ENCODE measurements at places on chromosomes 2 and 18.

GRCh38 chr2:30273574-30273929 is 42.2 kb downstream of the LBH start:
- DNase-seq, result no peak

- no peak for DNase-seq
Measured at GRCh38 chr18:64115881-64116280, 33.0 kb downstream of the LINC00305 start.

GRCh38 chr2:99000708-99001107 is 64.7 kb upstream of the CRACDL start:
- DNase-seq, result no peak

DNA sequence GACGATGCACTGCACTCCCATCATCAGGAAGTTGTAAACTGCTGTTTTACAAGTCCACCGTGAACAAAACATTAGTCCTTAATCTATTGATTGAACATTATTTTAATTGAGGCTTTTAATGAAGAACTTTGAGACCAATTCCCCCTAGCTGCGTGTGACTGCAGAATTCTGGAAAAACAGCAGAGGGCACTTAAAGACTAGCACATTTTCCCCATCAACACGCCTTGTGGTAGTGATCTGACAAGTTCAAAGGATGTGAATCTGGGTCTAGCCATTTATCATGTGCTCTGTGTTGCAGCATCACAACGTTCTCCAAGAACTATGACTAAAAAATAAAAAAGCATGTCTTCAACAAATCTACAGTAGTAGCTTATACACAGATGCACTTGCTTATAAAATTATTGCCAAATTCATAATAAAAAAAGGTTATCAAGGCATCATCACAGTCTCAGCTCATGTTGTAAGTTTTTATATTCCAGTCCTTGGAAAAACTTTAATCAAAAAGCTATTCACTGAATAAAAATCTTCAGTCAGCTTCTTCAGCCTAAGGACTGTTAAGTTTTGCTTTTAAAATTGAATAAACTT is 35.8 kb downstream of the SKOR2 start:
- DNase-seq, result peak; percentile 40

DNA sequence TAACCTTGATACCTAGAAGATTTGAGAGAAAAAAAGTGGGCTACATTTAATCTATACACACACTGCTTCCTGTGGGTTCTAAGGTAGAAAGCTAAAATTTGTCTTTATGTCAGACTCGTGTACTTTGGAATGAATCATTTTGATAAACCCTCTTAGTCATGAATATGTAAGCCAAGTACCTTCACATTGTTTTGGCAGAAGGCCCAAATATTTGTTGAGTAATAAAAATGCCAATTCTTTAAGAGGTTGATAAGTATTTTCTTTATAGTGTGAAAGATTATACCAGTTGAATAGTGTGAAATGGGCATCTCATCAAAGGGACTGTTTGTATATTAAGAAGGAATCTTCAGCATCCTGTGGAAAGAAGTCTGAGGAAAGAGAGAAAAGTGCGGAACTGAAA is 1464.7 kb upstream of the ZEB2 start:
- peak; percentile 68 for DNase-seq

GRCh38 chr18:370751-371608 is 103.1 kb upstream of the THOC1 start:
- no peak for DNase-seq

DNA sequence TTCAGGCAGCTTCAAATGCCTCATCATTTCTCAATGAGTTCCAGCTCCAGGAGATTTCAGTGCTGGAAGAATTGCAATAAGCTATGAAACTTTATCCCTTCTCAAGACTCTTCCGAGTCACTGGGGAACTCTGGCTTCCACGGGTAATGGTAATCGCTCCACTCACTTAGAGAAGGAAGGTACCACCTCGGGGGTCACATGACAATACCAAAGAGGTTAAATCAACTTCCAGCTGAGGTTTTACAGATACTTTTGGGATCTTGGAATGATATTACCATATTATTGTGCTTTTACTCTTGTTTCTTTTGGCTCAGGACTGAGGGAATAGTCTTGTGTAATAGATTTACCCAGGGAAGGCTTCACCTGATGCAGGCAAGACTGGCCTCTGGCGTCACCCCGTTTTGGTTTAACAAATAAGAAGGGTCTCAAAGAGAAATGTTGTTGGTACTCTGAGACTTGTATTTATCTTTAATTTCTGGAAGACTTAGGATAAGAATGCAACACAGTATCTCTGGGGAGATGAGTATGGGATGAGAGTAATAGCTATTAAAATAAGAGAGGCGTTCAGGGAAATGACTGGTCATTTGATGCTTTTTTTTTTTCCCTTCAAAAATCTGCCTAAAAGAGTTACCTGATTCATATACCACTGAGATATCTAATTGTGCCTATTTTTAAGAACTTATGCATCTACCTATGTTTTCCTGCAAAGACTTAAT is 316.9 kb upstream of the ZEB2 start:
- no peak for DNase-seq

DNA sequence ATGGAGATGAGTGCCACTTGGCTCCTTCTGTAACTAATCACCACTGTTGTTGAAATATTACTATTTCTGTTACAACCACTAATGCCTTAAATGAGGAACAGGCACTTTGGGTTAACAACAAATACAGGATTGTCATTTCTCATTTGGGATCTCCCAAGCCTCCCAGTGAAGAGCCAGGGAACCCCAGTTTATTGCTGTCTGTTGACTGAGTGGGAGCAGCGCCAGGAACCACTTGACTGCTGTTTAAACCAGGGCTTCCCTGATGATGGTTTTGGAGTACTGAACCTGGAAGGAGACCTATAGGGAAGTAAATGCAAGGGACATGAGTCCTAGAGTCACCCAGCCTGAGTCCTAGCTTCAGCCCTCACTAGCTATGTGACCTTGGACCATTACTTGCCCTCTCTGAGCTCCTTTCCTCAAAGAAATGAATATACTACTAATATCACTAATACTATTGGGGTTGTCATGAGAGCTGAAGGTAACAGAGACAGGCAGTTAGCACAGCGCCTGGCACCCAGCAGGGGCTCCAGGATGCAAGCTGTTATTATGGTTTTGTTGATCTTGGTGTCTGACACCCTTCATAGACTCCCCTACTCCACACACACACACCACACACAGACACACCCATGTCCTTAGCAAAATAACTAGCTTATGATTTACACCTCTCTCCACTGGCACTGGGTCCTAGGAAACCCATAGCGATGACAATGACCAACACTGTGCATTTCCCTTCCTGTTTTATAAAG is 104.2 kb upstream of the FZD7 start:
- DNase-seq, result no peak

DNA sequence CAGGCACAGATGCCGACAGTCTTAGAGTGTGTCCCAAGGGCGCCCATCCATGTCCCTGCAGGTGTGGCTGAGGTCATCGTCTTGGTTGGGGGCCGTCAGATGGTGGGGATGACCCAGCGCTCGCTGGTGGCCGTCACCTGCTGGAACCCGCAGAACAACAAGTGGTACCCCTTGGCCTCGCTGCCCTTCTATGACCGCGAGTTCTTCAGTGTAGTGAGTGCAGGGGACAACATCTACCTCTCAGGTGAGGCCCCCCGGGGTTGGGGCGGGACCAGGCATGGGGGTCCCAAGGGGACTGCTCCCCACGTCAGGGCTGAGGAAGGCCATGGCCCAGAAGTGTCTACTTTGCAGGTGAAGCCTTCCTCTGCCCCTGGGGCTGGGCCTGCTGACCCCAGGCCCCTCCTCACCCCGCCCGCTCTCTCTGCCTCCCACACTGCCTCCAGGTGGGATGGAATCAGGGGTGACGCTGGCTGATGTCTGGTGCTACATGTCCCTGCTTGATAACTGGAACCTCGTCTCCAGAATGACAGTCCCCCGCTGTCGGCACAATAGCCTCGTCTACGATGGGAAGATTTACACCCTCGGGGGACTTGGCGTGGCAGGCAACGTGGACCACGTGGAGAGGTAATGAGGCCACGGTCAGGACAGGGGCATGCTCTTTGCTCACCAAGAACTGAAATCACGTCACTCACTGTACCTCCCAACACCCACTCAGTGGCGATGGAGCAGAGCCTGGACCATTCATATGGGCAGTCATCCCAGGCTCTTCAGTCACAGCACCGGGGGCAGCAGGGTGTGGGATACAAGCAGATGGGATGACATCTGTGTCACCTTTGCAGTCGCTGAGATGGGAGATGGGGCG is 230.8 kb downstream of the ATAD2B start:
- DNase-seq, result no peak

DNA sequence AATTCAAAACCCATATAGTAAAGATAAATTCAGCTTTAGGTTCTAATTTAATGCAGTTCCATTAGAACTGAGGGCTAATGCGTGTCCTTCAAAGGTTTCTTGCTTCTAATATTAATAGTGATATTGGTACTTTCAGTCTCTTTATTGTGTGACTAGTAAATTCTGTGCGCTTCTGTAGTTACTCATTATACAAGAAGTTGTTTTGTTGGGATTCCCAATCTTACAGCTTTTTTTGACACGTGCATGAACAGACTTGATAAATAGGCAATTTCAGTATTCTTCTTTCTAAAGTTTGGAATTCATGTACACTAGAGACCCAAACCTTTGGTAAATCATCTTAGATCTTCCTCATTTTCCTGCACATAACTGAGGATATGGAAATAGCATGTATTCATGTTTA is 71.8 kb downstream of the HAUS1 start:
- DNase-seq, result no peak

DNA sequence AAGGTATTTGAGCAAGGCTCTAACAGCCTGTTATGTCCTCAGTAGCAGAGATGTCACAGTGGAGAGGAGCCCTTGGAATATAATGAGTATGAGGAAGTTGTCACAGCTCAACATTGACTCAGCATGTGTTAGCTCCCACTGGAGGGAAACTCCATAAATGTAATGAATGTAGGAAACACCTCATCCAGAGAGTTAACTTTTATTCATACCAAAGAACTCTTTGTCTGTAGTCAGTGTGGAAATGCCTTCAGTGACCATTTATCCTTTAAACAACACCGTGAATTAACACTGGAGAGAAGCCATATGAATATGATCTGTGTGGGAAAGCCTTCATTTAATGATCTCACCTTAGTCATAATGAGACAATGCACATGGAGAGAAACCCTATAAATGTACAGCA is 59.7 kb downstream of the CYP1B1 start:
- DNase-seq, result peak; percentile 51

GRCh38 chr2:30359644-30360167 is 87.3 kb upstream of the LCLAT1 start:
- DNase-seq, result no peak

DNA sequence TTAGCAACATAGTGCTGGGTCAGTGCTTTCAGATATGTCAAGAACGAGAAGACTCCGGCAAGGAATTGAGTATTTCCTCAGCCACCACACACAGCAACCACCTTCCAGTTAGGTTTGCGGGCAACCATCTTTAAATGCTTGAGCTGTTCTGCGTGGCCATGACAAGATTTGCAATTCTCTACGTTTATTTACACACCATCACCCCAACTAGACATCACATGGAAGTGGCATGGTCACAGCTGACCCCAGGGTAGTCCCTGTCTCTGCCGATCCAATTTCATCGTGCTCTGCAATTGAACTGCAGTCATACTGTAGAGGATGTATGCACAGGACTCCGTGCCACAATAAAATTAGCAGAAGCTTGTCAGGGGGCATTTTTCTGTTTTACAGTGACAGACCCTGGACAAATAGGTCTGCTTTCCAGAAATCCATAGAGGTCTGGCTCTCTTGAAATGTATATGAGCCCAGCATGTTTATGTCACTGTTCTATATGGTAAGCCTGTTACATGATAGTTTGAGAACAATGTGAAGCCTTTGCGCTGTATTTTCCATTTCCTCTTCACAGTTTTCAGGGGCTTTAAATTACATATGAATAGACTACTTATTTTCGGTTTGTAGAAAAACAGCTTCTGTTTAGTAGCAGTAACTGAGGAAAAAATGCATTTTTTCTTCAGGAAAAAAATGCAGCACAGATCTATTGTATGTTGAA is 605.2 kb downstream of the NR4A2 start:
- DNase-seq, result no peak

GRCh38 chr2:9285921-9286320 is 79.3 kb downstream of the ASAP2 start:
- no peak for DNase-seq

DNA sequence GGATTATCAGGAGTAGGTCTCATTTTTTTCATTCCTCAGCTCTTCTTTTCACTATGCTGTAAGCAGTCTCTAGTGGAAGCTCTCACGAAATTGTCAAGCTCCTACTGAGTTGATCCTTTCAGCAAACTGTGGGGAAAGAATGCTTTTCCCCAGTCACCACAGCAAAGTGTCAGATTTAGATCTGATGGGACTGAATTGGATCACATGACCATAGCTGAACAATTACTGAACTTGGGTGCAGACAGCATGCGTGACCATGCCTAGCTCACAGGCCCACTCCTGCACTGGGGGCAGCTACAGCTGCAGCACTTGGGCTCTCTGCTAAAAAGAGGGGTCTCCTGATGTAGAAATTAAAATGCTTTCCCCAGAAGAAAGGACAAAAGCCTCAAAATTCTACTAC is 3.1 kb downstream of the ARHGAP15 start:
- DNase-seq, result no peak
